Neural crest cell (in vitro differentiated cells): ENCODE measurements at places on chromosomes 16 and 17. TPM values are rescaled to one million over a fixed set of nuclear protein-coding genes. Genes with fewer than 3 reads are reported as not detected.

GRCh38 chr16:50712560-50712898, 19.1 kb downstream of the NOD2 start:
- no peak overlapping the region for H3K4me3 ChIP-seq
- no peak for DNase-seq
- H3K4me1 ChIP-seq, result peaks cover 20% of the 10 kb centered on the region
- H3K27me3 ChIP-seq, result peaks cover under 1% of the 10 kb centered on the region
- no peaks in the 10 kb centered on the region for H3K36me3 ChIP-seq

- no peak overlapping the region for H3K27ac ChIP-seq
- no peaks in the 10 kb centered on the region for H3K36me3 ChIP-seq
- no peak overlapping the region for H3K4me3 ChIP-seq
- no peaks in the 10 kb centered on the region for H3K27me3 ChIP-seq
- H3K4me1 ChIP-seq, result peaks cover 10% of the 10 kb centered on the region
Measured at GRCh38 chr17:15291674-15292361, 26.7 kb upstream of the PMP22 start.

The LPO gene
- total RNA-seq, result not detected in 2 replicates

The VPS35L gene
- 59.1 and 63.6 TPM in 2 replicates for total RNA-seq

The TPSG1 gene
- total RNA-seq, result not detected in 2 replicates
